ENCODE measurements at places on chromosomes 3 and 15.

DNA sequence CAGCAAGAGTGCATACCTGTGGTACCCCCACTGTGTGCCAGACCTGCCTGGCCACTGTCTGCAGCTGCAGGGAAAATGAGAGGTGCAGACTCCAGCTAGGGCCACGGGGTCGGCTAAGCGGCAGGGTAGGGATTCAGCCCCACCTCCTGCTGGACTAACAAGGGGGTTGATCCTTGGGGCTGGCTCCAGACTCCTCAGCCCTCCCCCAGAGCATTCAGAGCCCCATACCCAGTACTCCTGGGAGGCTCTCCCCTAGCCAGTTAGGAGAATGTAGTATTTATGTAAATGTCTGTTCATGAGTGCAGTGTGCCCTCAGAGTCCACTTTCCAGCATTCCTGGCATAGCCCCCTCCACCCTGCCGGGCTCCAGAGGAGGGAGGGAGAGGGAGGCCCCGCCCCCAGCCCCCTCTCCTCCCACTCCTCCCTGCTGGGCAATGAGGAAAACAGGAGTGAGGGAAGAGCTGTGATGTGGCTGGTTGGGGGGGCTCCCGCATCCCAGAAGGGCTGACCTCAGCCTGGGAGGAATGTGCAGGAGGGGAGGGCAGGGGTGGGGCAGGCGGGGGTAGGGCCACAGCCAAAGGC is 4.5 kb upstream of the SEMA3B start:
- no peak for DNase-seq

- no peak for DNase-seq
These were observed 321.6 kb upstream of the DNAJC19 start for GRCh38 chr3:181311186-181311585.

GRCh38 chr15:71115567-71116351 is 488 bp downstream of the THSD4 start:
- DNase-seq, result no peak

- DNase-seq, result no peak
These were observed 36.6 kb upstream of the RHO start for GRCh38 chr3:129491794-129492193.

- no peak for DNase-seq
These were observed 372.3 kb upstream of the IL12A start for GRCh38 chr3:159616234-159616825.

- no peak for DNase-seq
These were observed 1239.5 kb downstream of the SI start for GRCh38 chr3:163838769-163839168.

DNA sequence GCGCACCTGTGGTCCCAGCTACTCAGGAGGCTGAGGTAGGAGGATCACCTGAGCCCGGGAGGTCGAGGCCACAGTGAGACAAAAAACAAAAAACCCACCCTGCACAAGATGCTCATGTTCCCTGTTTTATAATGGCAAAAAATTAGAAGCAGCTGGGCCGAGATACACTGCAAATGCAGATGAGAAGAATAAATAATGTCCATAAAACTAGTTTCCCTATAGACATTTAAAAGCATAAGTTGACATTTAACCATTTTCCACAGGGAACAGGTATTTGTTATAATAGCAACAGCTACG is 537 bp upstream of the SCAP start:
- DNase-seq, result no peak

DNA sequence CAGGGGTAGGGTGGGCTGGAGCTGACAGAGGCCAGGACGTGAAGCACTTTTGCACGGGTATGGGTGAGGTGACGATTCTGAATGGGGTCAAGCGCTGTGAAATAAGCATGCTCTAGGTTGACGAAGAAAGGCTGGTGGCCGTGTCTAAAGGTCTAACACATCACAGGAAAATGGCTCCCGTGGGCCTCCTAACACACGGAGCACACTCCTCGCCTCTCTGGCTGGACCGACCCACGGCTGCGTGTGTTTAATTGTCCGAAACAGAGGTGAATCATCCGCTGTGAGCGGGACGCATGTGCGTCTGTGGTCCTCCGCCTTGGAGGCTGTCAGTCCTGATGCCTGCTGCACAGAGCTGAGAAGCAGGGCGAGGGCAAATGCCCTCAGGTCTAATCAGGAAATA is 130.6 kb downstream of the NSMCE3 start:
- no peak for DNase-seq

- no peak for DNase-seq
These were observed 18.3 kb downstream of the RTF1 start for GRCh38 chr15:41435037-41435786.

DNA sequence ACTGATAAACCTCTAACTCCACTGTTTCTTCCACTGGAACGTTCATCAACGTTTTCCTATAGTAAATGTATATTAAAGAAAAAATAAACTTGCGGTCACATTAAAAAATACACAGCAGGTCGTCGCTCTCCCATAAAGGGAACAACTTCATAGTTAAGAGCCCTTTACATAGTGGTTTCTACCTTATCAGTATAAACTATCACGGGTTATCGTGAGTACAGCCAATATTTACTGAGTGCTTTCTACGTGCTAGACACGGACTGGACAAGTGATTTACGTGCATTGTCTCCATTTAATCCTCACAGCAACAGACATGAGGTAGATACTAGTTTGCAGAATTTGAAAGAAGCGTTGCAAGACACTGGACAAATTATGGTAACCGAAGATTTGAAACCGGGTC is 964 bp upstream of the TASOR start:
- no peak for DNase-seq

DNA sequence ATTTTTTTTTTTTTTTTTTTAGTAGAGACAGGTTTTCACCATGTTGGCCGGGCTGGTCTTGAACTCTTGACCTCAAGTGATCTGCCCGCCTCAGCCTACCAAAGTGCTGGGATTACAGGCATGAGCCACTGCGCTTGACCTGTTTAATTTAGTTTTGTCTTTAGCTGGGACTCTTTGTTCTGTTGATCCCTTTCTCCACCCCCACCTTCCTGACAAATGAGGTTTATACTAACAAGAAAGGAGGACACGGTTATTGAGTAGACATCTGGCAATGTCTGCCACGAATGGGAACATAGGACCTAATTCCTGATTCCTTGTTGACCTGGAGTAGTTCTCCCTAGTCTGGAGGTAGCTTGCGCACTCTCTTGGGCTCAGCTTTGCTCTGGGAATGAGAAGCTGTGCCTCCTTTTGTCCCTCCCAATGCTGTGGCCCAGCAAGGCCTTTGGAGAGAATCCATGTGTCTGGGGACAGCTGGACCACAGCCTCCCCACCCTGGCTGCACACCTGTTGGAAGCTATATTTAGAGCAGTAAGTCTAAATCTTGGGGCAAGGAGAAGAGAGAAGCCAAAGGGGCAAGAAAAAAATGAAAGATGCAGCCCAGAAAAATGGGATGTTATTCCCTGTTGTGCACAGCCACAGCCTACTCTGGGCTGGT is 53.2 kb upstream of the ADPGK start:
- DNase-seq, result no peak

DNA sequence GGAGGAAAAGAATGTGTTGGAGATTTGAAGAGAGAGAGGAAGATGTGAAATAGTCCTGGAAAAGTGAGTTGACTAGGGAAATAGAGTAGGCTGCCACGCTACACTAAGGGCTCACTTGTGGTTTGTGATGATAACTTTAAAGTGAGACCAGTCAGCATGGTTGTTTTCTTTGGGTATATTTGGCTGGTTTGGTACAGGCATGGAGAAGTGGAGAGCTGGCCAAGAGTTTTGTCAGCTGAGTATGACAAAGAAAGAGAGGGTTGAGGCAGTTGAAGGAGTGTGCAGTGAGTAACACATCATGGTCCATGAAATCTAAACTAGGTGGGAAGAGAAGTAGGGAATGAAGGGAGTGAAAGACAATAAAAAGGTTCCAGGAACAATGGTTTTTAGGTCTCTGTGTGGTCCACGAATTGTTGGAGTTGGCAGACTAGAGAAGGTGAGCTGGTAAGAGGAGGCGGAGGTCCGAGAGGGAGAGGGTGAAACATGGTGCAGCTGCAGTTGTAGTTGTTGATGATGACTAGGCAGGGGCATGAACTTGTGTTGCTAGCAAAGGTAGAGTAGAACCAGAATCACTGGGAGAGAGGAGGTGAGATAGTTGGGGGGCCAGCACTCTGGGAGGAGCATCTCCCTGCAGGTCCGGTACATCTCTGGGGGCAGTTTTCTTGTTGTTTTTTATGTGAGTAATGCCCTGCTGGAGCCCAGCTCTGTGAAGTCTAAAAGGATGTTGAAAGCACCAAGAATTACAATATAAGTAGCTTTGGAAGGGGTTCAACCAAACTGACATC is 21.0 kb downstream of the ZNF80 start:
- no peak for DNase-seq

DNA sequence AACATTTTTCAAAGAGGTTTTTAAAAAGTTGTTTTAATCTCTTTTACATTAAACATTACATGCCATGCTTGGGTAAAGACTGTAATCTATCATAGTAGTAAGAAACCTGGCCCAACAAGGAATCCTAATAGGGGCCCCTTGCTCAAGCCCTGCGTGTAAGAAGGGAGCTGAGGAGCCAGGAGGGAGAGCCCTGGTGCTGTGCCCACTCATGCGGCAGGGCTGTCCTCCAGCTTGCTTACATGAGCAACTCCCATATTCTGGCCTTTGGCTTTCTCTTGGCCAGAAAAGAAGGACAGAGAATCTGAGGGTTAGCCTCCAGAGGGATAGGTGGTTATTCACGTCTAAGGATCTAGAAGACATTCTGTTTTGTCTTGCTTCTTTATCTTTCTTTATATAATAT is 49.8 kb downstream of the KBTBD12 start:
- DNase-seq, result no peak

- no peak for DNase-seq
These were observed 31.1 kb downstream of the LSM3 start for GRCh38 chr3:14209581-14210289.

DNA sequence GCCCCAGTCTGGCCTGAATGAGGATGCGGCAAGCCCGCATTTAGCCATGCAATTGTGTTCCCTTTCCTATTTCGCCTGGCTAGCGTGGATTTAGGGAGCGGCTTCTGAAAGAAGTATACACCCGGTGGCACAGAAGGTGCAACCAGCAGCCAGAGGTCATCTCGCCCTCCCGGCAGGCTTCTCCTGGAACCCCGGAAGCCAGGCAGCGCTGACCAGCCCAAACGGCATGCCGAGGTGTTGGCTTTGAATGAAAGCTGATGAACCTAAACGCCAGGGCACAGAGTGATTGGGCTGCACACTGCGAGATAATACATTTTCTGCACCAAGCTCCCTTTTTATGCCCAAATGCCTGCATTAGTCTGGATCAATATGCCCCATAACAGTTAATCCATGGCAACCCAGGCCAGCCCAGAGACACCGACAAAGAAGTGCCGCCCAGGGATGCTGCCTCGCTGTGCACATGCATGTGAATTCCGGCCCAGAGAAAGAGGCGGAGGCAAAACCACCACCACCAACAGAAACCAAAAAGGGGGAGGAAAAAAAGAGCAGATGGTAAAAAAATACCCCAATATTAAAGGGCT is 1.4 kb downstream of the SRGAP3 start:
- DNase-seq, result no peak

DNA sequence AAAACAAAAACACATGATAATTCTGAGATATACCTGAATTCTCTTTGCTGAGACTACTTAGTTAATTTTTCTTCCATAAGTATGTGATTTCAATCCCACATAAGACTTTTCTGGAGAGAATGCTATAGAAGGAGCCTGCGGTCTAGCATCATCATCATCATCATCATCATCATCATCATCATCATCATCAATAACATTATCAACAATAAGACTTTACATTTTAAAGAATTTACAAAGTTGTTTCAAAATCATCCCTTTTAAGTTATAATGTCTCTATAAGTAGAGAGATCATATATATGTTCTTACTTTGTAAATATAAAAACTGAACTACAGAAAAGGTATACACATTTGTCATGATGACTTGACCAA is 965.3 kb downstream of the ROBO1 start:
- no peak for DNase-seq

- no peak for DNase-seq
These were observed 5.1 kb upstream of the TASOR start for GRCh38 chr3:56688191-56688590.

Data from stimulated activated CD4-positive, alpha-beta T cell treated with anti-CD3 and anti-CD28 coated beads, Interleukin-1b, Interleukin-23, amount 100 ng/mL, for 48 hours (primary cell).